ENCODE measurements at places on chromosomes 3 and 15.
A peak's percentile ranks its signal among the peaks of the same experiment; 100 is the strongest.

DNA sequence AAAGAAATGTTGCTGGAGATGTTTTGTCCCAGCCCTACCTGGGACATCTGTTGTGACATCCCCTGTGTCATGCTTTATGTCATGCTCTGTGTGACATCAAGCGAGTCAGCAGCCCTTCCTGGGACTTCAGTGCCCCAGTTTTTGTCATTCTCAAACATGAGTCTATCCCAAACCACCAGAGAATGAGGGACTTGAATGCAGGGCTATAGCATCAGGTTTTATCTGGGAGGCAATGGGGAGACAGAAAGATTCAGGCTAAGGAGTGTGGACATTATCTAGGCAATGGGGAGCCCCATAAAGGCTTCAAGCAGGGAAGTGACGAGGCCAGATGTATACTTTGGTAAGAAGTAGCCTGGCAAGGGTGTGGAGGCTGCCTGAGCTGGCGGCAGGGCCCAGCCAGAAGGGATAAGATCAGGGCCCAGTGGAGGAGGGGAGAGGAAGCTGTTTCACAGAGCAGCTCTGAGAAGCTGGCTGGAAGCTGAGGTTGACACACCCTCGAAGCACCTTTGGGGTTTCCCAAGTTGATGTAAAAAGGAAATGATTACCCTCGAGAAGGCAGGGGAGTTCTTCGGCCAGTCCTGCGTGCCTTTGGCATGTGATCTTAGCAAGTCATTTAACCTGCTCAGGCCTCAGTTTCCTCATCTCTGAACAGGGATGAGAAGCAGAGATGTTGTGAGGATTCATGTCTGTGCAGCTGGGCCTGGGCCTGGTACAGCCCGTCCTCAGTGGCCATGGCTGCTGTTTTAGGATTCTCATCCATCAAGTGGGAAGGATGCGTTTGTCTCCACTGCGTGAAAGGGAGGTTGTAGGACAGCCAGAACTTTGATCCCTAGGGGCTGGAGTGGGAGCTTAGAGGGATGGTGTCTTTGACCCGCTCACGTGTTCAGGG is 34.3 kb downstream of the IRAK2 start:
- DNase-seq, result peak; percentile 56

GRCh38 chr15:74392451-74392830 is 25.0 kb upstream of the CYP11A1 start:
- no peak for DNase-seq

DNA sequence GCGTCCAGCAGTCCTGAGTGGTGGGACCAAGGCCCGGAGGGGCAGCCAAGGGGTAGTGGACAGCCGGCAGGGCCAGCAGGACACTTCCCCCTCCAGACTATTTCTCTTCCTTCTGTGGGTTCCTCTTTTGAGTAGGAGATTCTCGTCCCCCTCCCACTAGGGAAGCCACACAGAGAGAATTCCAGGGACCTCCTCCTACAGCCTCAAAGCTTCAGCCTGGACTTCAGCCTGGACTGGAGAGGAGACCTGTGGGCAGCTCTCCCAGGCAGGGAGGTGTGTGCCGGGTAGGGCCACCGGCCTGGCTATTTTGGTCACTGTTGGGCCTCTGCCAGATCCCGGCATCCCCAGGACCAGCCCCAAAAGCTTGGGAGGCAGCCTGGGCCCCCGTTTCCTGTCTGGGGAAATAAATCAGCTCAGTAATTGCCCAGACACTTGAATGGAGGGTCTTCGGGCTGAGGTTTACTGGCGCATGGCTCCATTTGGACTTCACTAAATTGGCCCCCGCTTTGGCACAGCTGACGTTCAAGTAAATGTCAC is 1.3 kb downstream of the SLC6A6 start:
- DNase-seq, result no peak

DNA sequence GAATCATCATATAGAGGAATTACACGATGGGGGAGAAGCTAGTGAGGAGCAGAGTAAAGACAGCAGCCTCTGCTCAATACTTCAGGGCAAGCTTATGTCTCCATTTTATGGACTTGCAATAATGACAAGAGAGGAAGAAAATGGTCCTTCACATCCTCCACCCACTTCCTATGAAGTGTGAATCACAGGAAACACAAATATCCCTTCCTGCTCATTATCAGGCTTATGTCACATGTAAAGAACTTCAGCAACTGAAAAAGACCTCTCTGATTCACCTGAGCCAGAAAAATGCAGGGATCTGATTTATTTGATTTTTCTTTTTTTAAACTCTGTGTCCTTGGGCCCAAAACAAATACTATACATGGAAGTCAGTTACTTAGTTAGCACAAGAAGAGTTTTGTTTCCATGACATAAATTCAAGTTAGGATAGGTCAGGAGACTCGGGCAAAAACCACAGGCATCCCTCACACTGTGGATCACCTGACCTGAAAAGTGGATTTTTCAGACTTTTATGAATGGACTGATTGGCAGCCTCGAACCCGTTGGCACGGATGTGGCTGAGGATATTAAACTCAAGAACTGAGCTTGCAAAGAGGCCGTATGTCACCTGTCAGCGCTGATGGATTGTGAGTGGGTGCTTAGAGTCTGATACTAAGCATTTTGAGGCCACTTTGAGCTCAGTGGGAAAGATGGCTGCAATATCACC is 620.8 kb upstream of the MDFIC2 start:
- DNase-seq, result no peak

- no peak for DNase-seq
Observed at GRCh38 chr3:182909318-182910040, 70.9 kb downstream of the DCUN1D1 start.

GRCh38 chr3:115520651-115521245 is 102.6 kb upstream of the GAP43 start:
- DNase-seq, result no peak

DNA sequence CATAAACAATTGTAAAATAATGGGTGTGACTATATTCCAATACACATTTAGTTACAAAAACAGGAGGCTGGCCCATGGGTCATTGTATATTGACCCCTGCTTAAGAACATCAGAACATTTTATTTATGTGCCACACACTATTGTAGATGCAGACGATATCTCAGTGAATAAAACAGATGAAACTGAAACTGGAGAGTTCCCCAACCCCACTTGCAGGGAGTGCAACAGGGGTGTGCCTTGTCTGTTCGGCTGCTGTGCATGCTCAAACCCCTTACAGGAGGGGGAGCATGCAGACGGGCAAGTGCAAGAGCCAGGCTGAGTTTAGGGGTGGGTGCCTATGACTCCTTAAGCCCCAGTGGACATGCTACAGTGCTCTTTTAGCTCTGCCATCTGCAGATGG is 509.6 kb downstream of the IGSF11 start:
- no peak for DNase-seq

All from thymus (tissue), 14 donors.